ENCODE measurements at places on chromosomes 3 and 15.

- DNase-seq, result no peak
Observed at GRCh38 chr3:123750659-123751420, 133.3 kb downstream of the MYLK start.

- DNase-seq, result no peak
Observed at GRCh38 chr3:188229177-188229576, 75.2 kb downstream of the LPP start.

DNA sequence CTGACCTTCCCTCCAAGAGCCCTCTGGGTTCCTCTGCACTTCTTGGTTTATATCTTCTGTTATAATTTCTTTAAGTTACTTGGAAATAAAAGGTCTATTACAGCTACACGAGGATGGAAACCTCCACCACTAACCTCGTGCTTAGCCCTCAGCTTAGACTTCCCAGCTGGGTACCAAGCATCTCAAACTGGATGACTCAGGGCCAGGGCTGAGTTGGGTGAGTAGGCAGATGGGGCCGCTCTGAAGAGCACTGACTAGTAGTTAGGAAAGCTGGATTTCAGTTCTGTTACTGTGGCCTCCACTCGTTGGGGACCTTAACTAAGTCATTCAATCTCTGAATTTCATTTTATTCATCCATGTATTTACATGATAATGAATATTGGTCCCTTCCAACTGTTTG, 1036.6 kb downstream of the IGSF11 start:
- DNase-seq, result no peak

GRCh38 chr3:133561679-133562078, 11.8 kb upstream of the CDV3 start:
- DNase-seq, result no peak

GRCh38 chr3:40192628-40193027, 116.9 kb upstream of the EIF1B start:
- DNase-seq, result no peak

- no peak for DNase-seq
Observed at GRCh38 chr3:46710229-46710628, 7.4 kb downstream of the PRSS50 start.

DNA sequence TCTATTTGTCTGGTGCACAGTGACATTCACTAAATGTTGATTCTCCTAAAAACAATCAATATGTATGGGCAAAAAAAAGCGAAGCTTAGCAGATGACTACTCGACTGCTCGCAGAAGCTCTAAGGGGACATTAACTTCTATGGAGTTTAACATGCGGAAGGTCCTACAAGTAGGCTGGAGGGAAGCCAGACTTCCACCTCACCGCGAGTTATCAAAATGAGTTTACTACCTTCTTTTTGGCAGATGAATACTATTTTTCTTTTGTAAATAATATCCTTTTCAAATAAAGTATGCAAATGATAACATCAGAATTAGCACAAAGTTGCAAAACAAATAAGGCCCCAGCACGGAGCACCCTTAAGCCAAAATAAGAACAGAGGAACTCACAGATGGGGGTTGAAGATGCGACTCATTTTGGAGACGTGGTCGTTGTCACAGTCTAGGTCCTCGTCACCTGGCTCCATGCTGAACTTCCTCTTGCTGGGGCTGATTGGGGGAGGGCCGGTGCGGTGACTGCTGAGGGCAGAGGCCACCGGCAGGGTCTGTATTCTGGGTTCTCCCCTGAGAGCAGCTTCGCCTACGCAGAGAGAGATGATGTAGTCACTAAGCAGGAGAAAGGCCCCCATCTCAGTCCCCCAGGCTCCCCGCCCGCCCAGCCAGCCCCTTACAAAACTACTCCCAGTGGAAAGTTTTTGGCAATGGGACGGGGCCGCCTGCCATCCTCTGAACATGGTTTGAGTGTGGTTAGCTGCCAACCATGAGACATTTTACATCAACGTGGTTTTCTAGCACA, 42.1 kb downstream of the VGLL4 start:
- no peak for DNase-seq

GRCh38 chr3:156341831-156342416, 213.0 kb downstream of the SSR3 start:
- DNase-seq, result no peak

DNA sequence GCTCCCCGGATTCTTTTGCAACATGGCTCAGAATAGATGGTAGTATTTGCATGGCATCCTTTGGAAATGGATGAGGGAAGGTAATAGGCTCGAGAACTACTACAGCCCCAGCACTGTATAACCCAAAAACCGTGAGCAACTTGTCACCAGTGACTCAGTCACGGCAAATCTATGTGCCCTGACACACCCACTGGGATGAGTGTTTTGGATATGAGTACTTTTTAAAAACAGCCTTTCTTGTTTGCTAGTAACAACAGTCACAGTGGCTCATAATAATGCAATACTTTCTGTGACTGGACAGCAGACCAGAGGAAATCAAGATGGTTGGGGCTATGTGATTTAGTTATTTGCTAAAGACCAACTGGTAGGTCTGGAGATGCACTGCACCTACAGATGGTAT, 299.6 kb downstream of the ULK4 start:
- DNase-seq, result no peak

- DNase-seq, result no peak
Observed at GRCh38 chr15:74809242-74809641, 3.4 kb upstream of the LMAN1L start.
